GM04504 (cell line): ENCODE measurements at places on chromosomes 3 and 15.

- no peak for DNase-seq
Measured at GRCh38 chr3:117602058-117602644, 892.6 kb downstream of the TUSC7 start.

- DNase-seq = no peak
Measured at GRCh38 chr3:71786217-71786549, 1.2 kb upstream of the PROK2 start.

DNA sequence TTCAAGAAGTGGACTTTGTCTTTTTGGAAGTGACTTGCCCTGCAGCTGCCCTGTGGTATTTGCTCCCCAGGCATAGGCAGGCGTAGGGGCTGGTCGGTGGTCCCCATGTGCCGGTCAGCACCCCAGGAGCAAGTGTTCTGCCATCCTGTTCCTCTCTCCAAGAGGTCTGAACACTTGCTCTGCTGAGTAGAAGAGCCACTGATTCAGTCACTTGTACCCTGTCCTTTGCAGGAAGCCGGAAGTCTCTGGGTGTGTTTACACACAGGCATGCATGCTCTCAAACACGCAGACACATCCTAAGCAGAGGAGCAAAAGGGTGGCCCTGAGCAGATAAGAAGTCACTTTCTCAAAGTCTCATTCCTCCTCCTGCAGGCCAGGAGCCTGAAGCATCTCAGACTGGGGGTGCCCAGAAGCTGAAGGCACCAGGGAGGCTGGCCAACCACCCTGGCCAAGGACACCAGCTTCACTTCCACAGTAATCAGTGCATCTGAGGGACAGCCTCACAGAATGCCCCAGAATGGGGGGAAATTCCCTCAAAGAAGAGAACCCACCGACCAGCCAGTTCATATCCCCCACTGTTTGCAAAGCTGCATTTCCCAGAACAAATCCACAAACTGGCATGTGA is 88.7 kb upstream of the POMGNT2 start:
- no peak for DNase-seq

GRCh38 chr3:127698691-127699415 is 26.1 kb downstream of the ABTB1 start:
- no peak for DNase-seq

DNA sequence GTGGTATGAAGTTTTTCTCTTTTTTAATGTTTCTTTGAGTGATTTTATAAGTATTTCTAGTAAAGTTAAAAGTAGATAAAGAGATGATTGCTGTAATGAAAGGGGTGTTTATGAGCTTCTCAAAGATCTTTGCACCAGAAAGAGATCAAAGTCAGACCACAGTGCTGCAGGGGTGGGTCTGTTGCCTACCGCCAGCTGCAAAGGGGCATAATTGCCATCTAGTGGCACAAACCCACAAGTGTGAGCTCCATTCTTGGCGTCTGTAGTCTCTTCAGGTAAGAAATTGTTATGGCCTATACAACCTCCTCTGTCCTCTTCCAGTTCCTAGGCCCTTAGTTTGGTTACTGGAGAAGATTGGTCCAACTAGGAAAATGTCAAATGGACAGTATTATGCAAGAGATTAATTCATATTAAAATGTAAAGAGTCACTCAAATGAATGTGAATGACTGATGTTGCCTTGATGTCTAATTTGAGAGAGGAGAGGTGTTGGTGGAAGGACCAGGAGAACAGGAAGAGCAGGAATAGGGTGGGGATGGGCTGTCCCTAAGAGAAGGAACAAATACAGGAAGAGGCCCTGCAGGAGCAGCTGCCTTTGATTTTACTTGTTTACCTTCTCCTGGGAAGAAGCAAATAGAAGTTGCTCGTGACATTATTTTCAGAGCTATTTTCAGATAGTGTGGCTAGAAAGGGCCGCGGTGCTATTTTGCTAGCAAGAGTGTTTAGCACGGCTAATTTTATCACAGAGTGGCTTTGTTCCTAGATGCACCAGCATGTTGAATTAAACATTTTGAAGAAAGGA is 53.0 kb upstream of the GSK3B start:
- no peak for DNase-seq

- no peak for DNase-seq
Measured at GRCh38 chr15:72180761-72181324, 16.7 kb downstream of the GRAMD2A start.

GRCh38 chr3:105791919-105792786 is 76.7 kb downstream of the CBLB start:
- DNase-seq = peak; percentile 94

- DNase-seq = no peak
Measured at GRCh38 chr3:194368918-194369317, 625 bp downstream of the LRRC15 start.

- DNase-seq = no peak
Measured at GRCh38 chr15:34582461-34583371, 735 bp downstream of the GOLGA8B start.

DNA sequence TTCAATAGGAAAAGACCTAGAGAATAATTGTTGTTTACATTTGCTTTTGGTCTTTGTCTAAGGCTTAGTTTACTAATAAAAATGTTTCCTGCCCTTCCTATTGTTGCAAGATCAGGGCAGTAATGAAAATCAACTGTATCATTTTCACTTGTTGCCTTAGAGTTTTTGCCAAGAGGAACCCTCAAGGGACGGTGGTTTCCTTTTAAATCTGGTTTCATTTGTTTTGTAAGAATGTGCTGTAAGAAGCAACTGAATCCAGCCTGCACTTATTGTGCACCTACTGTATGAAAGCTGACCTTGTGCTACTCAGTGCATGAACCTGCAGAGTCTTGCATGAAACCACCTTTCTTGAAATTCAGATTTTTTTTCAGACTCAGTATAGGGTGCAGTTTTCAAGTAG is 5.3 kb downstream of the IGF1R start:
- DNase-seq = no peak

- no peak for DNase-seq
Measured at GRCh38 chr3:16841904-16842271, 42.9 kb upstream of the PLCL2 start.

- no peak for DNase-seq
Measured at GRCh38 chr3:83224101-83224868, 1462.8 kb upstream of the GBE1 start.

- DNase-seq = peak; percentile 92
Measured at GRCh38 chr3:146968204-146968651, 363.1 kb upstream of the PLSCR5 start.

- no peak for DNase-seq
Measured at GRCh38 chr3:127775398-127776109, 46.8 kb downstream of the MGLL start.
